ENCODE measurements at places on chromosomes 1 and 21.

DNA sequence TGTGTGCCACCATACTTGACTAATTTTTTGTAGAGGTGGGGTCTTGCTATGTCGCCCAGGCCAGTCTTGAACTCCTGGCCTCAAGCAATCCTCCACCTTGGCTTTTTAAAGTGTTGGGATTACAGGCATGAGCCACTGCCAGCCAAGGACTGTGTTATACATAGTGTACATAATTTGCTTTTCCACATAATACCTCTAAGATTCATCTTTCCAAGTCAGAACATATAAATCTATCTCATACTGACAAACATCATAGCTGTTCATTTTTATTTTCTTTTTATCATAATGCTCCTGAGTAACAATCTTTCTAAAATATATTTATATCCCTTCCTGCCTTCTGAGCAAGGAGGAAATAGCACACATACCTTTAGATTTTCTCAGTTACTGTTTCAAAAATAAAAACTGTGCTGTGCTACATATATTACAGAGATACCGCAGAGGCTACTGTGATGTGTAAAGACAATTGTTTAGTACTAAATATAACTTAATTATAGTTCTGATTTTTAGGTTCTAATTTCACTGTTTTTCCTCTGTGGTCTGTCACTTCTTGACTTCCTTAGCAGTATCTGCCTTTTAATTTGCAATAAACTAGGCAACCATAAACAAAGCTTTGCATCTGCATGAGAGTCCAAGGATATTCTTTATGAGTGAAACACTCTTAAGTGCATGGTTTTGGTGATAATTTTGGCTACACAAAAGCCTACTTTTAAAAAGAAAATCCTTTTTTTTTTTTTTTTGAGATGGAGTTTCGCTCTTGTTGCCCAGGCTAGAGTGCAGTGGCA, 59.3 kb downstream of the EYA3 start:
- DNase-seq, result no peak

GRCh38 chr1:212129781-212130180, 94.2 kb downstream of the DTL start:
- no peak for DNase-seq

DNA sequence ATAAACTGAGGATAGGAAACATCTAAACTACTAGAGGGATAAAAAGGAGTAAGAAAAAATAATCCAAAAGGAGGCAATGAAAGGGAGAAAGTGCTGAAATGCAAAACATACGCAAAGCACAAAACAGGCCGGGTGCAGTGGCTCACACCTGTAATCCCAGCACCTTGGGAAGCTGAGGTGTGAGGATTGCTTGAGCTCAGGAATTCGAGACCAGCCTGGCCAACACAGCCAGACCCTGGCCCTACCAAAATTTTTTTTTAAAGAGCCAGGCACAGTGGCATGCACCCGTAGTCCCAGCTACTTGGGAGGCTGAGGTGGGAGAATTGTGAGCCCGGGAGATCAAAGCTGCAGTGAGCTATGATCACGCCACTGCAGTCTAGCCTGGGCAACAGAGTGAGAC, 10.5 kb downstream of the SPOCD1 start:
- DNase-seq, result no peak

DNA sequence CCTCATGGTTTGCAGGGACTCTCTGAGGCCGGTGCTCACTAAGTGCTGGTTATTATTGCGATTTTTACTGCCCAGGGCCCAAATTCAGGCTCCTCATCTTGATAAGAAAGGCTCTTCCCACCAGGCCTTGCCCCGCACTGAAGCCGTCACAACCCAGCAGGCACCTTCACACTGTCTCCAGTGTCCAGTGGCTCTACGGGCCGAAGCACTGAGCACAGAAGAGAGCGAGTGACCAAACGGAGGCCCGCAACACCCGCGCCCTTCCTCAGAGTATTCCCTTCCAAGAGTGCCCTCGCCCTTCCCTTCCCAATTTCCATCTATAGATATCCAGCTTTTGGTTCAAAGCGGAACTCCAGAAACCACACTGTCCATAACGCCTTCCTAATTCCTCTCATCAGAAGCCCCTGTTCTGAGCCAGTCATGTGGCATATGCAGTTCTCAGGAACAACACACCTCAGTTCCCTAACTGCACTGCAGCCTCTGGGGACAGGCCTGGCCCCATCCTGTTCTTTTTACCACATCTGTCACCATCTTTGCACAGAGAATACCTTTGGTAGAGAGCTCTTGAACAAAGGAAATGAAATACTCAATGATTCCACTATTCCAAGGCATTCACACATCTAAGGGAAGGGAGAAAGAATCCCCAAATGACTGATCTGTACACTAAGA, 15.1 kb downstream of the FALEC start:
- DNase-seq, result no peak

- DNase-seq, result no peak
Measured at GRCh38 chr1:1554926-1555915, 14.8 kb upstream of the TMEM240 start.

- DNase-seq, result peak; percentile 77
Measured at GRCh38 chr1:160862203-160863060, at the start of gene CD244. Gene CD244, minus strand, starts transcription at chr1:160862887. Its CDS starts 210 bp downstream, at chr1:160862677.

DNA sequence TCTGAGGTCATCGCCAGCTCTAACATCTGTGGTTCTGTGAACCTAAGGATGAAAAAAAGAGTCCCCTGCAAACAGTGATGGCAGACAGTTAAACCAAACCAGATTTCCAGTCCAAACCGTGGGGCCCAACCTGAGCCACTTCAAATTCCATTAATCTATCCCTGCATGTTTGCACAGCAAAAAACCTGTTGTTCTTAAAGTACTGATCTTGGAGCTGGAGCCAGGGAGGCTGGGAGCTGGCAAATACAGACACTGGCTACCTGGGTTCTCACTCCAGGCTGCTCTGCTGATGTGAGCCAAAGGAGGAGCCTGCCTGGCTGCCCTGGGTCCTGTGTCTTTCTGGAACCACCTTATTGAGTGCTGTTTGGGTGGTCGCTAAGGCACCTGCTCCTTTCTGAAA, 16.4 kb downstream of the LDLRAD1 start:
- no peak for DNase-seq

GRCh38 chr1:88168126-88168525, 515.9 kb upstream of the PKN2 start:
- no peak for DNase-seq

DNA sequence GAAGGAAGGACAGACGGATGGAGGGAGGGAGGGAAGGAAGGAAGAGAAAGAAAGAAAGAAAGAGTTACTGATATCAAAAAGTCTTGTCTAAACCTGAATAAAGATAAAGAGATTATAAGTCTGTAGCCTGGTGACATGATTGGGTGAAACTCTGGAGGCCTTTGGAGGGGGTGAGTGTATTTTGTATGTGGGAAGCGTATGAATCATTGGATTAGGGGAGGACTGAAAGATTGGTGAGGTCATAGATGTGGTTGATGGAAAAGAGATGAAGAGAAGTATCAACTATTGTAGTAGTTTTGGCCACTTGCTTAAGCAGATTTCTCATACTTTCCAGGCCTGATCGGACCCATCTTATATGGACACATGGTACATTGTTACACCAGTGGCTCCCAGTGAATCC, 11.5 kb upstream of the KCNJ6 start:
- no peak for DNase-seq

DNA sequence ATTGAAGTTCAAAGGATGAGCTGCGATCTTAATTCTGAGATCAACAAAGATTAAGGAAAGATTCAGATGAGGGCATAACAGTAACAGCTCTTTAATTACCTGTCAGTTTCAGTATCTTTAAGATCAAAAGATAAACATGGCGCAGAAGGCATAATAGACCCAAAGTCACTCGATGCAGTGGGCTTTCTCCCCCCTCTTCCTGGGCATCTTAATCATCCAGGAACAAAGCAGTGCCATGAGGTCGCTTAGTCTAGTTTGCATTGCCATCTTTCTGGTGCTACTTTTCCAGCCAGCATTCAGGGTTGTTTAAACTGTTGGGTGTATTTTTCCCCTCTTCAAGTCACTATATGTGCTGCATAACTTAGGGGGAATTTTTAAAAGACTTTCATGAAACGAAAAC, 72.3 kb downstream of the HUNK start:
- no peak for DNase-seq

GRCh38 chr1:213374369-213374768, 323.3 kb downstream of the RPS6KC1 start:
- peak; percentile 27 for DNase-seq

- DNase-seq, result no peak
Measured at GRCh38 chr1:78843111-78843510, 163.4 kb downstream of the ADGRL4 start.

- DNase-seq, result no peak
Measured at GRCh38 chr21:39849014-39849655, 18.1 kb upstream of the PCP4 start.

GRCh38 chr1:13694886-13695684, 4.9 kb upstream of the PRDM2 start:
- no peak for DNase-seq

- no peak for DNase-seq
Measured at GRCh38 chr1:24860841-24861240, 69.2 kb downstream of the RUNX3 start.

DNA sequence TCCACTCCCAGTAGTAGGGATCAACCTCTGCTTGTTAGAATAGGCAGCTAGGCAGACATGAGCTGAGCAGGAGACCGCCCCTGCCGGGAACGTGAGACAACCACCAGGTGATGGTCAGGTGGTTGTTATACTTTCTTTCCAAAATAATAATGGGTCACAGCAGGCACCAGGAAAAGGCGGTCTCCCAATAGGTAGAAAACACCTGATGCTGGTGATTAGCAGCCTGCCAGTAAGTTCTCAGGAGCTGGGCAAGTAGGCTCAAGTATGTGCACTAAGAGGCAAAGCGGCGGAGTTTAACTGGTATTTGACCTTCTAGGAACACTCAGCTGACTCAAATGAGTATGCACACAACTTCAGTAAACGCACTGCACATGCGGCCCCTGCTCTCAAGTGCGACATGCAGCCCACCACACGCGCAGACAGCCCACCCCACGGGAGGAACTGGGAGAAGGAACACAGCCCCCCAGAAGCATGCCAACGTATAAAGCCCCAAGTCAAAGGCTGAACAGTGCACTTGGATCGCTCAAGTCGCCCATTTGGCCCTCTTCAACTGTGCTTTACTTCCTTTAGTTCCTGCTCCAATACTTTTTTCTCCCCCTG, 80.0 kb downstream of the DESI2 start:
- DNase-seq, result no peak

DNA sequence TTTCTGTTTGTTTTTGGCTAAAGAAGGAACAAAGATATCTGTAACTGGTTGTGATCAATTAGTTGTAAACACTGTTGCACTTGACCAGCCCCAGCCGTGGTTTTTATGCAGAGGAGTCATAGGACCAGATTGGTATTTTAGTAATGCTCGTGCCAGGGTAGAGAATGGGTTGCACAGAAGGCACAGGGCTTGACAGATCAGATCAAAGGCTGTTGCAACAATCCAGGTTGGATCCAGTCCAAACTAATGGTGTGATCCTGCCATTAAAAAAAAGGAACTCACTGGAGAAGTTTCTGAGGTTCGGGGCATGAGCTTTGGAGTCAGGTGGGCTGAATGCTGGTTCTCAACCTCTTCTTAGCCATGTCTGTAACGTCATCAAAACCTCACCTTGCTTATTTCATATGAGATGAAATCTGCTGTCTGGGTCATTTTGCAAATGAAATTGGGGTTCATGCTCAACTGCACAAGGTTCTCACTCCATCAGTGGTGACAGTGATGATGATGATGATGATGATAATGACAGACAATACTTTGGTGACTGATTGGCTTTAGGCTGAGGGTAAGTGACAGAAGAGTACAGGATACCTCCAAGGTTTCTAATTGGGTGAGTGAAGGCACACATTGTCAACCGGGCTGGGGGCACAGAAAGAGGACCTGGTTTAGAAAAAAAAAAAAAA, 43.1 kb downstream of the ZNF281 start:
- no peak for DNase-seq

DNA sequence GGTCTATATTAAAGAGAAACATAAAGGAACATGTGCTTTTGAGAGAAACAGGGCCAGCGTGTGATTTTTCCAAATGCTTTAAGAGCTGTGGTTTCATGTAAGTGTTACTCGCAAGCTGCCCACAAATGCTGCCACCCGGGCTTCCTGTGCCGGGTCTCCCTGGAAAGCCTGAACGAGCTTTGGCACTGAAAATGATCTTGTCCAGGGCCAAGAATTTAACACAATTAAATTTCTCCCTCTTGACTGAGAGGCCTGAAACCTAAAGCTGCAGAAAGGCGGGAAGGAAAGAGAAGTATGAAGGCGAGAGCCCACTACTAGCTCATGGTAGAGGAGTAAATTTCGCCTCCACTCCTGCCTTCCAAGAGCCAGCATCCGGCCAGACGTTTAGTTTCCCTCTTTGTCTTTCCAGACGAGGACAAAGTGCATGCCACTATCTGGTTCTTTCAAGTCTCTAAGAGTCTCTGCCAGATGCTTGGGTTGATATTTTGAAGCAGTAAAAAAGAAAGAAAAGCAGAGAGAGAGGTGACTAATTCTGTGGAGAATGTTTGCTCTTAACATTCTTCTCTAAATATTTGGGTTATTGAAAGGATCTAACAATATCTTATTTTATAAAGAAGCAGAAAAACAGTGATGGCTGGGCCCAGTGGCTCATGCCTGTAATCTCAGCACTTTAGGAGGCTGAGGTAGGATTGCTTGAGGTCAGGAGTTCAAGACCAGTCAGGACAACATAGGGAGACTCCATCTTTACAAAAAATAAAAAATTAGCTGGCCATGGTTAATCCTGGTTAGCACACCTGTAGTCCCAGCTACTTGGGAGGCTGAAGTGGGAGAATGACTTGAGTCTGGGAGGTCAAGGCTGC, 100.0 kb upstream of the HNRNPU start:
- no peak for DNase-seq

GRCh38 chr1:54220004-54220811, 20.2 kb downstream of the MRPL37 start:
- no peak for DNase-seq

- DNase-seq, result no peak
Measured at GRCh38 chr1:76121850-76122249, 47.3 kb downstream of the ST6GALNAC3 start.

DNA sequence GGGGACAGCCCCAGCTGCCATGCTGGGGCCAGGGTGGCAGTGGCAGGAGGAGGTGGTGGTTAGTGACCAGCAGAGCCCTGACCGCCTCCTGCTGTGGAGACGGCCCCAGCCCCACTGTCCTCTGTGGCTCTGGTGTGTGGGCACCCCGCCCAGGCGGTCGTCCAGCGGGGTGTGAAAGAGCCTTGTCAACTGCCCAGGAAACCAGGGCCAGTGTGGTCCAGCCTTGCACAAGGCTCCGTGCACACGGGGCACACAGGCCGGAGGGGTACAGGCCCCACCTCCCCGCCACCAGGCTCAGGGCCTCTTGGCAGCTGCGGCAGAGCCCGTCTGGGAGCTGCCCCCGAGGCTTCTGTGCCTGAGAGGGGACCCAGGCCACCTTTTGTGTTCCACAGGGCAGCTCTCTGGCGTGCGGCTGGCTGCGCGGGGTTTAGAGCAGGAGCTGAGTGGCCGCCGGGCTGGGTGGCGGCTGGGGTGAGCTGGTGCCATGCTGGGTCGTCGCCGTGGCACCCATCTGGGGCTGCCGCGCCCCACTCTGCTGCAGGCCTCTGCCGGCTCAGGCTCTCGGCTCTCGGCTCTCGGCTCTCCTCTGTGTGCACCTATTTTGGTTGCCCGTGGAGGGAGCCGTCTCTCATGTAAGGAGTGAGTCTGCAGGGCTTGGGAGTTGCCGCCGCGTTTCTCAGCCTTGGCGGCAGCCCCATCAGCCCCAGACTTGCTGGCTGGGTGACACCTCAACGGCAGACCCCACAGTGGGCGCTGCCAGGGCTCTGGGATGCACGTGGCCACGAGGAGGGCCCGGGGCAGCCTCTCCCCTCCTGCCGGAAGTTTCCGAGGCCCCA, 36.1 kb downstream of the SLX9 start:
- no peak for DNase-seq

- DNase-seq, result no peak
Measured at GRCh38 chr1:9071554-9072235, 2.3 kb upstream of the SLC2A5 start.
